Common myeloid progenitor, CD34-positive (primary cell): ENCODE measurements at places on chromosomes 2 and 18.

GRCh38 chr18:41486575-41486974, 468.5 kb upstream of the PIK3C3 start:
- no peak overlapping the region for H3K4me3 ChIP-seq
- H3K36me3 ChIP-seq = no peaks in the 10 kb centered on the region
- no peak for DNase-seq
- H3K27me3 ChIP-seq = no peaks in the 10 kb centered on the region

DNA sequence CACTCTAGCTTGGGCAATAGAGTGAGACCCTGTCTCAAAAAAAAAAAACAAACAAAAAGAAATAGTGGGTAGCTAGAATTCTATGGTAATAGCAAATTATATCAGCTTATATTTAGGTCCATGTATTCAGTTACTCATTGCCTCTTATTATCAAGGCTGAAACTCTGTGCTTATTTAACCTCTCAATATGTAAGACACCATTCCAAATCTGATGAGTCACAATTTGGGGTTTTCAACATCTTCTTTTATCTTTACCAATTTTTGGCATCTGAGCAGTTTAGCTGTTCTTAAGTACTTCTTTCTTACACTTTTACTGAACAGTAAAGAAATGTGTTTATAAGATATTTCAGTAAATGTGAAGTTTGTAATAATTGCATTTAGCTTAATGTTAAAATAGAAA, 69.3 kb downstream of the TTC27 start:
- H3K36me3 ChIP-seq = no peaks in the 10 kb centered on the region
- H3K4me1 ChIP-seq = no peaks in the 10 kb centered on the region
- H3K4me3 ChIP-seq = no peak overlapping the region
- no peak overlapping the region for H3K27ac ChIP-seq
- peak; percentile 63 for DNase-seq
- no peaks in the 10 kb centered on the region for H3K27me3 ChIP-seq

DNA sequence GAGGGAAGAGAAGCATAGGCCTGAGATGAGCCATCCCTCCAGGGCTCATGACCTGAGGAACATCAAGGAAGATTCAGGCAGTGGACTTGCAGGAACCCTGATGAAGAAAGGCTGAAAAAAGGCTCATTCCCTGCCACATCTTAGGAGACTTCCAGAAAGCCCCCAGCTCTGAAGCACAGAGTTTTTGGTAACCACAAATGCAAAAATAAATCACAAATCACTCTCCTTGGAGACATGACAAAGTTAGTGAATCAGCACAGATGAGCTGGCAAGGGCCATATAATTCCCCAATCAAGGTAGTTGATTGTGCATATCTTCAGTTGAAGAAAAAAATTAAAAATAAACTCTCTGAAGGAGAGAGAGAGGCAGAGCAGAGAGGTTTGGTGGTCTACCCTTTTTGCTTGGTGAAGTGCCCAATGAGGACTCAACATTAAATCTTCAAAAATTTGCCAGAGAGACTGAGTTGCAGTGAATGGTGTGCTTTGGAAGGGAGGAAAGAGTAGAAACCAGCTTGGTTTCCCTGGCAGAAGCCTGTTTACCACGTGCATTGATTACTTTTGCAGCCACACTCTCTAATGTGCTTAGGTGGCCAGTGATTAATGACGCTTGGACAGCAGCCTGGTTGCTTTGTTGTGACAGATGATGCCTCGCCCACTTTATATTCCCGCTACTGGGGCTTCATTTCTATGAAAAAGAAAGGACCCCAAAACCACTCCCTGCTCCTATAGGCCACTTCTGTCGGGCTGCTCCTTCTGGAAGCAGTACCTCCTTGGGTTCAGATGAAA, 257.4 kb upstream of the SLC14A2 start:
- peaks cover 13% of the 10 kb centered on the region for H3K4me1 ChIP-seq
- no peaks in the 10 kb centered on the region for H3K27me3 ChIP-seq
- H3K36me3 ChIP-seq = no peaks in the 10 kb centered on the region
- H3K4me3 ChIP-seq = no peak overlapping the region

- no peaks in the 10 kb centered on the region for H3K27me3 ChIP-seq
- no peaks in the 10 kb centered on the region for H3K36me3 ChIP-seq
- no peak overlapping the region for H3K27ac ChIP-seq
- DNase-seq = no peak
- H3K4me1 ChIP-seq = no peaks in the 10 kb centered on the region
Measured at GRCh38 chr18:11425211-11425610, 184.2 kb upstream of the SLC35G4 start.

DNA sequence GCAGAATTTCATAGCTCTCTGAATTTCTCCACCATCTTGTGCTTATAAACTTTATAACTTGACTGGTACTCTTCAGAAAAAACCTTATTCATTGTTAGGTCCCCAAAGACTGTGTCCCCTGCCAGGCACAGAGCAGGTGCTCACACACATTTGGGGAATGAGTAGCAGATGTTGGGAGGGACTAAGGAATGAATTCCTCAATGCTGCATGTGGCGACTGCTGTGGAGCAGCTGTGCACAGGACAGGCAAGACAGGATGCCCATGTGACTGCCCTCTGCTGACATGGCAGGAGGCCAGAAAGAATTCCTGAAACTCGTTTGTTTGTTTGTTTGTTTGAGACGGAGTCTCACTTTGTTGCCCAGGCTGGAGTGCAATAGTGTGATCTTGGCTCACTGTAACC, 122.3 kb upstream of the ITGA6 start:
- no peak overlapping the region for H3K27ac ChIP-seq
- no peaks in the 10 kb centered on the region for H3K36me3 ChIP-seq
- no peak for DNase-seq
- no peak overlapping the region for H3K4me3 ChIP-seq
- H3K4me1 ChIP-seq = no peaks in the 10 kb centered on the region

- H3K4me3 ChIP-seq = no peak overlapping the region
- DNase-seq = no peak
- H3K36me3 ChIP-seq = no peaks in the 10 kb centered on the region
- no peak overlapping the region for H3K27ac ChIP-seq
- H3K27me3 ChIP-seq = no peaks in the 10 kb centered on the region
Measured at GRCh38 chr2:215914054-215914776, 99.1 kb downstream of the MREG start.

DNA sequence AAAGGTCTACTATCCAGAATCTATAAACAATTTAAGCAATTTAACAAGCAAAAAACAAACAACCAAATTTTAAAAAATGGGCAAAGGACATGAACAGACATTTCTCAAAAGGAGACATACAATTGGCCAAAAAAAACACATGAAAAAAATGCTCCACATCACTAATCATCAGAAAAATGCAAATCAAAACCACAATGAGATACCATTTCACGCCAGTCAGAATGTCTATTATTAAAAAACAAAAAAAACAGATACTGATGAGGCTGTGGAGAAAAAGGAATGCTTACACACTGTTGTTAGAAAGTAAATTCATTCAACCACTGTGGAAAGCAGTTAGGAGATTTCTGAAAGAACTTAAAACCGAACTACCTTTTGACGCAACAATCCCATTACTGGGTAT, 66.4 kb upstream of the SESTD1 start:
- H3K36me3 ChIP-seq = no peaks in the 10 kb centered on the region
- no peak overlapping the region for H3K27ac ChIP-seq
- no peaks in the 10 kb centered on the region for H3K27me3 ChIP-seq

- no peaks in the 10 kb centered on the region for H3K27me3 ChIP-seq
- no peaks in the 10 kb centered on the region for H3K4me1 ChIP-seq
- peak; percentile 49 for DNase-seq
- H3K4me3 ChIP-seq = no peak overlapping the region
- H3K27ac ChIP-seq = no peak overlapping the region
Measured at GRCh38 chr2:74333175-74333574, 10.0 kb downstream of the SLC4A5 start.

DNA sequence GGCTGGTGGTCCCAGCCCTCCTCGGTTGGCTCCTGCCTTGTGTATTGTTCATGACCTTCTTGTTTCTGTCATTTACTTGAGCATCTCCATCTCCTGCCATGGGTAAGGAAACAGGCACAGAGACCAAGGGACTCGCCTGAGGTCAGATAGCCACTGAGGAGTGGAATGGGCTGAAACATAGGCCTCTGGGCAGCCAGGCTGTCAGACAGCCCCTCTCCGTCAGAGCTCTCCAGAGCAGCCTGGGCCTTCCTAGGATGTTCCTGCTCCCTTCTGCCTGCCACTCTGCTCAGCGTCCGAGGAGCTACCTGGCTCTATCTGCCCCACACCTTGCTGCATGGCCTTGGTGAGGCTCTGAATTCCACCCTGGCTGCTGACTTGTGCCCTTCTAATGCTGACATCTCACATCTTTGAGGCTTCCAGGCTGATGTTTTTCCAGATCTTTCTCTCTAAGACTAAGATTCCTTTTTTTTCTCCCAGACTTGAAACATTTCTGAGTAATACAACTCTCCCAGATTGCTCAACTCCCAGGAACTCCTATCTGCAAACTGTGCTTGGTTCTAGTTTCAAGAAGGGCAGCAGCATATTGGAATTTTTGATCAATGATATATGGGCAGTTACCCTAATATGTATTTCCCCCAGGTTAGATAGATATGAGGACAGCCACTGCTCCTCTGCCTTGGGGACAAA, 67.7 kb downstream of the MCFD2 start:
- DNase-seq = no peak
- no peaks in the 10 kb centered on the region for H3K36me3 ChIP-seq
- H3K27me3 ChIP-seq = no peaks in the 10 kb centered on the region
- no peak overlapping the region for H3K27ac ChIP-seq
- no peak overlapping the region for H3K4me3 ChIP-seq
- peaks cover 3% of the 10 kb centered on the region for H3K4me1 ChIP-seq

DNA sequence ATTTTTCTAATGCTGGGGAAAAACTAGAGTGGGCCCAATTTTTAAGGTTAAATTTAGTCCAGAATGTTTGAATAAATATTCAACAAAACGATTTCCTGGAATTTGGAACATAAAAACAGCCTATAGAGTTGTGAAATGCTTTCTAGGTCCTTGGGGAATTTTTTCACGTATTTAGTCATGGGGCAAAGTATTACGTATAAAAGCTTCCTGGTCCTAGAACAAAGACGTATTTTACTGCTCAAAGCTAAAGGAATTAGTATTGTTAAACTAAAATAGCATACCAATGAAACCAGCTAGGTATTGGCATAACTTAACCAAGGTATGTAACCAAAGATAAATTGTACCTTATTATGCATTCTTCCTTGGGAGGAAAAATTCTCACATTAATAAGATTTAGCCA, 1.6 kb downstream of the SESTD1 start:
- peaks cover 19% of the 10 kb centered on the region for H3K4me1 ChIP-seq
- no peak overlapping the region for H3K27ac ChIP-seq
- DNase-seq = no peak
- peak overlapping the region; percentile 91 for H3K4me3 ChIP-seq
- no peaks in the 10 kb centered on the region for H3K36me3 ChIP-seq
- no peaks in the 10 kb centered on the region for H3K27me3 ChIP-seq

- H3K36me3 ChIP-seq = no peaks in the 10 kb centered on the region
- H3K27me3 ChIP-seq = no peaks in the 10 kb centered on the region
- no peak overlapping the region for H3K4me3 ChIP-seq
- no peak overlapping the region for H3K27ac ChIP-seq
- H3K4me1 ChIP-seq = no peaks in the 10 kb centered on the region
Measured at GRCh38 chr2:71800851-71801250, 346.8 kb downstream of the CYP26B1 start.

GRCh38 chr2:74530239-74531187, 780 bp downstream of the HTRA2 start:
- peak; percentile 75 for DNase-seq
- H3K4me3 ChIP-seq = peak overlapping the region; percentile 96
- peaks cover 36% of the 10 kb centered on the region for H3K36me3 ChIP-seq
- H3K27me3 ChIP-seq = no peaks in the 10 kb centered on the region
- H3K4me1 ChIP-seq = peaks cover 30% of the 10 kb centered on the region
- peak overlapping the region; percentile 13 for H3K27ac ChIP-seq

DNA sequence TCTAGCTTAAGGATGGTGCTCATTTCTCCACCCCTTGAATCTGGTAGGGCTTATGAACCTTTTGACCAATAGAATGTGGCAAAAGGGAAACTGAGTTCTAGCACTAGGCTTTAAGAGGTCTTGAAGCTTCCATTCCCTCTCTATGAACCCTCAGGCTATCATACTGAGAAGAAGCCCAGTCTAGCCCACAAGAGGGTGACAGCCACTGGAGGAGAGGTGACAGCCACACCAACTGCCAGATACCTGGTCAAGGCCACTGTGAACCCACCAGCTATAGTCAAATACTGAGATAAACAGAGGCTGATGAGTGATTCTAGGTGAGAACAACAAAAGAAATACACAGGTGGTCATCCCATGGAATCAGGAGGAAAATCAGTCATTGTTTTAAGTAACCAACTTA, 37.6 kb downstream of the NCKAP5 start:
- no peak overlapping the region for H3K4me3 ChIP-seq
- H3K4me1 ChIP-seq = no peaks in the 10 kb centered on the region
- no peak for DNase-seq
- H3K27ac ChIP-seq = no peak overlapping the region
- no peaks in the 10 kb centered on the region for H3K36me3 ChIP-seq
- no peaks in the 10 kb centered on the region for H3K27me3 ChIP-seq

GRCh38 chr2:65931056-65931455, 498.7 kb upstream of the SPRED2 start:
- no peak for DNase-seq
- no peaks in the 10 kb centered on the region for H3K36me3 ChIP-seq
- H3K4me1 ChIP-seq = no peaks in the 10 kb centered on the region
- no peaks in the 10 kb centered on the region for H3K27me3 ChIP-seq
- no peak overlapping the region for H3K4me3 ChIP-seq
- no peak overlapping the region for H3K27ac ChIP-seq

GRCh38 chr2:131577812-131578211, 50.1 kb downstream of the CCDC74A start:
- no peak overlapping the region for H3K27ac ChIP-seq
- H3K4me3 ChIP-seq = no peak overlapping the region
- H3K27me3 ChIP-seq = no peaks in the 10 kb centered on the region
- H3K4me1 ChIP-seq = no peaks in the 10 kb centered on the region
- DNase-seq = no peak
- no peaks in the 10 kb centered on the region for H3K36me3 ChIP-seq

- H3K27ac ChIP-seq = no peak overlapping the region
- H3K36me3 ChIP-seq = no peaks in the 10 kb centered on the region
- no peaks in the 10 kb centered on the region for H3K4me1 ChIP-seq
- no peak overlapping the region for H3K4me3 ChIP-seq
- no peaks in the 10 kb centered on the region for H3K27me3 ChIP-seq
Measured at GRCh38 chr2:240925191-240925567, 19.0 kb downstream of the CROCC2 start.

DNA sequence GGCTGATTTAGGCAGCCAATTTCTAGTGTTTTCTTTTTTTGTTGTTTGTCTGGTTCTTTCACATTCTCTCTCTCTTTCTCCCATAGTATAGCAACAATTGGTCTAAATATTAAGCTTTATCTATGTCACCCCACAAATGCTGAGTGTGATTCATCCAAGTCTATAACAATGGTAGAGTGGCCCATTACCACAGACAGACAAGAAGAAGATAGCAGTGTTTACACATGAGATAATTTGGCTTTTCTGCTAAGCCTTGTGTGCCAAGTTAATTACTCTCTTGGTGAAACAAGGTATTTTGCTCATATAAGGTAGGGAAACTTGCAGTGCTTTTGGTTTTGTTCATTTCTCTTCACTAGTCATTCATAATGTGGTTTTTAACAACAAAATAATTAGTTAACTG, 166.5 kb downstream of the SLC8A1 start:
- H3K27me3 ChIP-seq = no peaks in the 10 kb centered on the region
- H3K27ac ChIP-seq = no peak overlapping the region
- no peaks in the 10 kb centered on the region for H3K4me1 ChIP-seq
- DNase-seq = no peak
- H3K4me3 ChIP-seq = no peak overlapping the region

GRCh38 chr18:54284981-54285785, 15.9 kb downstream of the POLI start:
- no peaks in the 10 kb centered on the region for H3K27me3 ChIP-seq
- no peak overlapping the region for H3K27ac ChIP-seq
- peaks cover 24% of the 10 kb centered on the region for H3K36me3 ChIP-seq
- H3K4me3 ChIP-seq = no peak overlapping the region
